MV-4-11 (cell line): ENCODE measurements at places on chromosomes 1 and 21.
A peak's percentile ranks its signal among the peaks of the same experiment; 100 is the strongest.

DNA sequence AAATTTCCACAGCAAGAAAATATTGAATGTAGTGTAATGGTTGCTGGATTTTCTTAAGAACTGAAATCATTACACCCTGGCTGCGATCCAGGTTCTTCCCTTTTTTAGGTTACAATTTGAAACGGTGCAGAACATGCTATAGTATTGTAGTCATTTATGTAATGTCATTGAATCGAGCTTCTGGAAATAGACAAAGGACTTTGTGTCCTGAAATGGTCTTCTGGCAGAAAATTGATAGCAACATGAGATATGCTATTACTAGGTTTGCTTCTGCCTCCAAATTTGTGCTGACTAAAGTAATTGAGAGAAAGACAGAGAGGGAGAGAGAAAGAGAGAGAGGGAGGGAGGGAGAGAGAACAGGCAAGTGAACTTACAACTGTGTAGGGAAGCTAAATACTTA is 146.2 kb upstream of the NFIA start:
- no peak for DNase-seq

- DNase-seq, result no peak
These were observed 16.0 kb downstream of the VANGL2 start for GRCh38 chr1:160416369-160416768.

DNA sequence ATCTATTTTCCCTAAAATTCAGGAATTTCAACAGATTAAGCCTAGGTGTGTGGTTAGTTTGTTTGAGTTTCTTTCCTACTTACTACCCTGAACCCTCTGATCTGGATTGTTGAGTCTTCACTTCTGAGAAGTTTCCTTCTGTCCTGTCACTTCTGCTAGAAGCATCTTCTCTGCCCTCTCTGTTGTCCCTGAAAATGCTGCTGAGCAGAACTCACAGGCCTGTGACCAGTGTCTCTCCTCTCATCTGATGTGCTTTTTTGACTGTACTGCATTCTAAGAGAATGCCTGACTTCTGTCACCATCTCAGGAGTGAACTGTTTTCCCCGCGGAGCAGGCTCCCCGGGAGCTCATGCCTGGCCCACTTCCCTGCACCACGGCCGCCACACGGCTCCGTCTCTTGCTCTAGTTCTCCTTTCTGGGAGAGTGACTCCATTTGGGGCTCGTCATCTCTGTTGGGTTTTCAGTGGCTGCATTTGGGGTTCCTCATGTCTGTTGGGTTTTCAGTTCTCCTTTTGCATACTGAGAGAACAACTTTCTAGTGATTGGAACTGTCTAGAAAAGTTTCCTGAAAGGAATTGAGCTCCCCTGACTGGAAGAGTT is 77.9 kb downstream of the POFUT2 start:
- DNase-seq, result peak; percentile 91

DNA sequence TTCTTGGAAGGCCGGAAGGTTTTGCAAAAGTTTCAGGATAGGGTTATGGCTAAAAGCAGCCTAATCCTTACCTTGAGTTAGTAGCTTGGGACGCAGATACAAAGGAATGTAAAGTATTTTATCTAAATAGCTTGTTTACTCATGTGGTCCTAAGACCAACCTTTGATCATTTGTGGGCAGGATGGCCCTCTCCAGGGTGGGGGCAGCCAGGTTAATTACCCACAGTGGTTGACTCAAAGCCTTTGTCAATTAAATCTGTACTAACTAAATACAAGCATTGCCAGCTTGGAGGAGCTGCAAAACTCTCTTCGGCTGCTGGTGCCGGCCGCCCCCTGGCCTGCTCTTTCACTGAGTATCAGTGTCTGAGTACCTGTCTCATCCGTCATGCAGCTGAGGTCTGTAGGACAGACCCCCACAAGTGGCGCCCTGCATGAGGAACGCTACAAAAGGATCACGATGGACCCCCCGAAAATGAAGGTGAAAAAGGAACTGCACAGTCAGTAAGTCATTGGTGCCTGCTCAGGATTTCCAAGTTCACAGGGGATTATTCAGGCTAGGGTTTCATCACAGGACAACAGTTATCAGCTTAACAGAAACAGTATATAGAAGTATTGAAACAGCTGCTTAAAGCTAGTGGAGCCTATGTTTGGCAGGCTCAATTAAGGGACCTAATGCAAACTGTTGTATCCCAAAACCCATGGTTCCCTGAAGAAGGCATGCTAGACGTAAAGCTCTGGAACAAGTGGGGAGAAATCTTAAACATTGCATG is 212.5 kb upstream of the MAP1LC3C start:
- no peak for DNase-seq

GRCh38 chr1:98538106-98538505 is 123.4 kb upstream of the SNX7 start:
- DNase-seq, result no peak
